ENCODE measurements at places on chromosomes 16 and 17. TPM values are rescaled to one million over a fixed set of nuclear protein-coding genes. Genes with fewer than 3 reads are reported as not detected.
A peak's percentile ranks its signal among the peaks of the same experiment; 100 is the strongest.

The RNF166 gene
- total RNA-seq: 11.6 TPM

The MYH8 gene
- not detected for total RNA-seq

The KRTAP3-1 gene
- total RNA-seq: not detected

The GAST gene
- total RNA-seq: not detected

The MYL4 gene
- total RNA-seq: 5.7 TPM

The KCNJ16 gene
- 29.5 TPM for total RNA-seq

The SRL gene
- total RNA-seq: not detected

The CPNE7 gene
- 1.6 TPM for total RNA-seq

The CLEC19A gene
- not detected for total RNA-seq

The TBC1D3B gene
- 1.7 TPM for total RNA-seq

The KRTAP9-2 gene
- total RNA-seq: not detected

The ARHGAP23 gene
- total RNA-seq: 30.1 TPM

The PABPN1L gene
- not detected for total RNA-seq

The C1QTNF8 gene
- total RNA-seq: not detected

The PIRT gene
- total RNA-seq: not detected

- no peak for DNase-seq
Measured at GRCh38 chr16:19323596-19323995, 38.1 kb downstream of the CLEC19A start.

GRCh38 chr16:16127469-16128116, 95.7 kb downstream of the ABCC6 start:
- DNase-seq: peak; percentile 86

- no peak for DNase-seq
Measured at GRCh38 chr17:29820425-29820824, 109.6 kb downstream of the SSH2 start.

DNA sequence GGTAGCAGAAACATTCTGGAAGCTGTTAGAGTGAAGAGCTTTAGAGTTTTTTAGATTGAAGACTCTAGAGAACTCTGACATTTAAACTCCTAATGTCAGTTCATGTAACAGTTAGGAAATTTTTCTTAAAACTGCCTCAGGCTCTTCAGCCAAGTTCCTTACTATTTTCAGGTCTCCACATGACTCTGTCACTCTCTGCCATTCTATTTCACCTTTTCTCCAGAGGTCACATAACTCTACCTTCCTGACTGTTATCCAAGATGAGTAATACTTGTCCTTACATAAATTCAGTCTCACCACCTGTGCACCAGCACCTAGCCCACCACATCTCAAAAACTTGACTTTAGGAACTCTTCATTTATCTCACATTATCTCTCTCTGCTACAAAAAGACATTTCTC, 347.1 kb upstream of the CA10 start:
- no peak for DNase-seq

DNA sequence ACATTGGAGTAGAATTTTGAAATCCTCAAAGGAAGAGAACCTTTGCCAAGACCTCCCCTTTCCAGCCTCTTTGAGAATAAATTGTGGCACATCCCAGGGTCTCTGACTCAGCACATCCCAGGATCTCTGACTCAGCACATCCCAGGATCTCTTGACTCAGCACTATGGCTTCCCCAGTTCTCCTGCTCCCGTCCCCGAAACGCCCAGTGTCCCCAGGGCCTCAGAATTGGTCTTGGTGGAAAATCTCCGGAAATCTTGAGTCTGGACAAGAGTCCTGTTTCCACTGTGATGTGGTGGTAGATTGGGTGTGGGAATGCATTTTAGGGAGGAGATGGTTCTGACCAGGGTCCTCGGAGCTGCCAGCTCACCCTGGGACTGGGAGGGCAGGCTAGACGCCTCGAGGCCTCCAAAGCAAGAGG, 19.2 kb downstream of the PLXDC1 start:
- DNase-seq: no peak

- no peak for DNase-seq
Measured at GRCh38 chr16:87348616-87349157, 31.5 kb upstream of the C16orf95 start.

DNA sequence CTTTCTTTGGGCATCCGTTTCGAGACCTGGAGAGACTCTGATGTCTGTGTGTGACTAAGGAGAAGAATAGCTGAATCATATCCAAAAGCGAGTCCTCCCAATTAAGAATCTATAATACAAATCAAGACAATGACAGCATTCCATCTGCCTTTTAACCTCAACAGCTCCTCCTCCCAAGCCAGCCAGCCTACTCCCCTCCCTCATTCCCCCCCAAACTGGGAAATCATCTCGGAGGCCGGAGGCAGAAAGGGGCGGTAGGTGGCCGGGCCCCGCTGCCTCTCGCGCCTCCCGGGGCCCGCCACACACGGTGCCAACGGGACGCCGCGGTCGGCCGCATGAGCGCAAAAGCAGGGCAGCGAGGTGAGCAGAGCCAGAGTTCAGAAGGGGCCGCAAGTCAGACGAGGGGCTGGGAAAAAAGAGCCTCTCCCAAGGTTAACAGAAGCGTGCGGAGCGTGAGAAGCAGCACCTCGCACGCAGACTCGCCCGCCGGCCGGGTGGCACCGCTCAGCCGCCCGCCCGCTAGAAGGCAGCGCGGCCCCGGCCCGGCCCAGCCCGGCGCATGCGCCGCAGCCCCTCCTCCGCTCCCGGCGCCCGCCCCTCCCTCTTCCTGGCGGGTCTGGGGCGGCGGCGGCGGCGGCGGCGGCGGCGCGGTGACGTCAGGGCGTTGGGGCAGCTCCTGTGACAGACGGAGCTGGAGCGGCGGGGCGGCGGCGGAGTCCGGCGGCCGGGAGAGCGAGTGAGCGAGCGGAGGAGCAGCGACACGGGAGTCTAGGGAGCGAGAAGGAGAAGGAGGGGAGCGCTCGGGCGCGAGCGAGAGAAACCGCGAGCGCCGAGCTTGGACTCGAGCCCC, at the start of gene PAFAH1B1:
PAFAH1B1 (plus strand) TSS at position 684 of the 850 bp plus-strand sequence. CDS start 44,635 bp downstream, outside the sequence.
- DNase-seq: peak; percentile 98

DNA sequence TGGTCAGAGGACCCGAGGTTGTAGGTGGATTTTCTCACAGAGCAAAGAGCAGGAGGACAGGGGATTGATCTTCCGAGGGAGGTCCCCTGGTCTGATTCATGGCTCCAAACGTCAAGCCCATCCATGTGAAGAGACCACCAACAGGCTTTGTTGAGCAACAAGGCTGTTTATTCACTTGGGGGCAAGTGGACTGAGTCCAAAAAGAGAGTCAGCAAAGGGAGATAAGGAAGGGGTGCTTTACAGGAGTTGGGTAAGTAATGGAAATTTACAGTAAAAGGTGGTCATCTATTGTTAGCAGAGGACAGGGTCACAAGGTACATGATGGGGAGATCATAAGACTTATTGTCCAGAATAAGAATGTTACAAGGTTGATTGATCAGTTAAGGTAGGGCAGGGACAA, 2285.8 kb downstream of the TP53TG3F start:
- DNase-seq: no peak

DNA sequence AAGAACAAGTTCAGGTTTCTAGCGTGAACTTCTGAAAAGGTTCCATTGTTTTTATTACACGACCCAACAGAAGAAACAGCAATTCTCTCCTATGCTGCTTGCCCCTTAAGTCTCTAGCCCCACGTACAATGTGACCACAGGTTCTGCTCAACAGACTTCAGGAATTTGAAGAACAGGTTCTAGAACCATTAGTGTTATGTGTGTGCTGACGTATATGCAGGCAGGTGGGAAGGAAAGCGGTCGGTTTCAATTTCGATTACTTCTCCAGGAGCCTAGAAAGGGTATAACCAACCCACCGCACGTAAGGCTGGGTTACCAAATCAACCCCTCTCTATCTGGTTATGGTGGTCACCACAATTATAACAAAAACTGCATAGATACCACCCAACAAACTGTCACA, 39.4 kb downstream of the XPO6 start:
- DNase-seq: no peak

DNA sequence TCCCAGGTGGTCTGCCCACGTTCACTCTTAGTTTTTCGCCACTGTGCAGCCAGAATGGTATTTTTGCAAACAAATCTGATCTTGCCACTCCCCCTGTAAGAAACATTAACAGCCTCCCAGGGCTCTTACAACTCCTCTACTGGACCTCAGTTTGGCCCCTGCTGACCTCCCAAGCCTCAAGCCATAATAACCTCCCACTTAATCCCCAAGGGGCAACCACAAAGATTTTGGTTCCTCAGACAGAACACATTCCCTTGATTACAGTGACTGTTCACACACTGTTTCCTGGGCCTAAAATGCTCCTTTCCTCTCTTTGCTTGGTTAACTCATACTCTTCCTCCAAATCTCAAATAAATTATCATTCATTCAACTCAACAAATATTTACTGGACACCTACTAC, 21.5 kb upstream of the CD300E start:
- no peak for DNase-seq

DNA sequence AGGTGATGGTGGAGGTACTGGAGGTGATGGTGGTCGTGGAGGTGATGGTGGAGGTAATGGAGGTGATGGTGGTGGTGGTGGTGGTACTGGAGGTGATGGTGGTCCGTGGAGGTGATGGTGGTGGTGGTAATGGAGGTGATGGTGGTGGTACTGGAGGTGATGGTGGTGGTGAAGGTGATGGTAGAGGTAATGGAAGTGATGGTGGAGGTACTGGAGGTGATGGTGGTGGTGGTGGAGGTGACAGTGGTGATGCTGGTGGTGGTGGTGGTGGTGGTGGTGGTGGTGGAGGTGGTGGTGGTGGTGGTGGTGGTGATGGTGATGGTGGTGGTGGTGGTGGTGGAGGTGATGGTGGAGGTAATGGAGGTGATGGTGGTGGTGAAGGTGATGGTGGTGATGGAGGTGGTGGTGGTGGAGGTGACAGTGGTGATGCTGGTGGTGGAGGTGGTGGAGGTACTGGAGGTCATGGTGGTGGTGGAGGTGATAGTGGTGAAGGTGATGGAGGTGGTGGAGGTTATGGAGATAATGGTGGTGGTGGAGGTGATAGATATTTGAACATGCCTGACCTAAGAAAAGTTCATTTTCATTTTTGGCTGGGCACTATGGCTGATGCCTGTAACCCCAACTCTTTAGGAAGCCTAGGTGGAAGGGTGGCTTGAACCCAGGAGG, 55.0 kb downstream of the RNF213 start:
- no peak for DNase-seq

- DNase-seq: peak; percentile 59
Measured at GRCh38 chr17:80068301-80069222, 32.1 kb downstream of the CCDC40 start.

GRCh38 chr16:81586417-81586816, 141.8 kb downstream of the CMIP start:
- no peak for DNase-seq

DNA sequence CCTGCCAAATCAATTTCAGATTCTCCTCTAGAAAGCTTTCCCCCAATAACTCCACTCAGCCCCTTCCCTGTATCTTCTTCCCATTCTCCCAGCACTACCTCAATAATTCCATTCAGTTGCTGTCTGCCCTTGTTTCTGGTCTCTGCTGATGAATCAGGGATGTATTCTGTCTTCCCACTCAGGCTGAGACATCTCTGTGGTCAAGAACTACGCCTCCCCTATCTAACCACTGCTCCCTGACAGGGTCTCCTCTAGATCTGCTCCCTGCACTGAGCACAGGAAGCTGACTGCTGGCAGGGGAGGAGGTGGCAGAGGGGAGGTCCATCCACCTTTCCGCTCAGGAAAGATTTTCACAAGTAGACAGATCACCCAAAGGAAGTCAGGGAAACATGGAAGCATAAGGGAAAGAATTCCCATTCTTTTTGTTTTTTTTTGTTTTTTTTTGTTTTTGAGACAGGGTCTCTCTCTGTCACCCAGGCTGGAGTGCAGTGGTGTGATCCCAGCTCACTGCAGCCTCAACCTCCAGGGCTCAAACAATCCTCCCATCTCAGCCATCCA, 16.9 kb upstream of the SP2 start:
- no peak for DNase-seq

- DNase-seq: no peak
Measured at GRCh38 chr16:55899857-55900256, 24.7 kb upstream of the CES5A start.

- DNase-seq: peak; percentile 82
Measured at GRCh38 chr16:84484579-84485254, 19.7 kb downstream of the MEAK7 start.

- peak; percentile 64 for DNase-seq
Measured at GRCh38 chr17:47276868-47277267, 23.2 kb downstream of the ITGB3 start.

- no peak for DNase-seq
Measured at GRCh38 chr17:62670202-62670821, 42.8 kb downstream of the MRC2 start.

GRCh38 chr17:62892870-62893338, 73.1 kb upstream of the TANC2 start:
- DNase-seq: peak; percentile 40

GRCh38 chr17:61442136-61442775, 10.0 kb upstream of the TBX4 start:
- no peak for DNase-seq

DNA sequence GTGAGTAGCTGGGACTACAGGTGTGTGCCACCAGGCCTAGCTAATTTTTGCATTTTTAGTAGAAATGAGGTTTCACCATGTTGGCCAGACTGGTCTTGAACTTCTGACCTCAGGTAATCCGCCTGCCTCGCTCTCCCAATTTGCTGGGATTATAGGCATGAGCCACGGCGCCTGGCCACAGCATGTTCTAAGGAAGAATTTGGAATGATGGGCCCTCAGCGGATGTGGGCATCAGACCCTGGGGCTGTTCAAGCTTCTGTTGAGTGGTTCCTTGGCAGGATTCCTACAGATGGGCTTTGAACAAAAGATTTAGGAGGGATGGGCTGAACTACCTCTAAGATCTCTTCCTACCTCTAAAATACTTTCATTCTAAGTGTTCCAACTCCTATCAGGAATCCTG, 4.1 kb downstream of the PRPSAP2 start:
- DNase-seq: no peak

DNA sequence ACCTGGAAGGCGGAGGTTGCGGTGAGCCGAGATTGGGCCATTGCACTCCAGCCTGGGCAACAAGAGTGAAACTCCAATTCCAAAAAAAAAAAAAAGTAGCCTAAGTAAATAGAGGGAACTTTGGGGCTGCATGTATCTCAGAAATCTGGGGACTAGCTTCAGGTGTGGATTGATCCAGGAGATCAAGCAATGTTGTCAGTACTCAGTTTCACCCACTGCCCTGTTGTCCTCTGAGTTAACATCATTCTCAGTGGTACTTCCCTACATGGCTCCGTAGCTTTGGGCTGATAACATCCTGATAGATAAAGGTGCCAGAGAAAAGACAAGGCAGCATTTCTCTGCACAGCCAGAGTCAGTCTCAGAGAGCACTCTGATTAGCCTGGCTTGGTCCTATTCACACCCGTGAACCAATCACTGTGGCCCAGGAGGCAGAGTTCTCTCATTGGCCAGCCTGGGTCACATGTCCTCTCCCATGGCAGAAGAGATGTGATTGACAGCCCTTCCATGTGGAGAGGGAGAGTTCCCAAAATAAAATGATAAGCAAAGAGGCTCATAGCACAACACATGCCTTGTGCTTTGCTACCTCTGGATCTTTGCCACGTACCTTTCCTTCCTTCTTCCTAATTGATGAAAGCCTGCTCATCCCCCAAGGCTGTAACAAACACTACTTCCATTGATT, 99.6 kb downstream of the ABCC1 start:
- DNase-seq: no peak

- peak; percentile 50 for DNase-seq
Measured at GRCh38 chr17:6567528-6568183, 11.3 kb upstream of the PITPNM3 start.
